ENCODE measurements at places on chromosomes 1 and 21.

- no peak for DNase-seq
Measured at GRCh38 chr21:39020751-39021477, 162.3 kb downstream of the PSMG1 start.

GRCh38 chr1:56297208-56297607 lies 282.2 kb downstream of the PLPP3 start:
- no peak for DNase-seq

- no peak for DNase-seq
Measured at GRCh38 chr1:76998582-76999223, 131.4 kb downstream of the ST6GALNAC5 start.

DNA sequence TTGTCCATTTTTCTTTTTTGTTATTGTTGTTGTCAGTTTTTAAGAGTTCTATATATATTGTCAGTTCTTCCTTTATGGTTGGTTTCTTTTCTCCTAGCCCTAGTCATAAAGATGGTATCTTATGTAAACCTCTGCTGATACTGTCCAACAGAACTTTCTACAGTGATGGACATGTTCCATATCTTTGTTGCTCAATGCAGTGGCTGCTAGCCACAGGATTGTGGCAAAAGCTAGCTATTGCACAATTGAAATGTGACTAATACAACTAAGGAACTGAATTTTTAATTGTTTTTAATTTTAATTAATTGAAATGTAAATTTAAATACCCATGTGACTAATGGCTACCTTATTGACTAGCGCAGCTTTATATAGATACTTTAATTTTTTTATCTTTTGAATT lies 411.8 kb upstream of the PTBP2 start:
- no peak for DNase-seq

GRCh38 chr1:54112027-54112426 lies 40.8 kb downstream of the CDCP2 start:
- DNase-seq, result no peak

DNA sequence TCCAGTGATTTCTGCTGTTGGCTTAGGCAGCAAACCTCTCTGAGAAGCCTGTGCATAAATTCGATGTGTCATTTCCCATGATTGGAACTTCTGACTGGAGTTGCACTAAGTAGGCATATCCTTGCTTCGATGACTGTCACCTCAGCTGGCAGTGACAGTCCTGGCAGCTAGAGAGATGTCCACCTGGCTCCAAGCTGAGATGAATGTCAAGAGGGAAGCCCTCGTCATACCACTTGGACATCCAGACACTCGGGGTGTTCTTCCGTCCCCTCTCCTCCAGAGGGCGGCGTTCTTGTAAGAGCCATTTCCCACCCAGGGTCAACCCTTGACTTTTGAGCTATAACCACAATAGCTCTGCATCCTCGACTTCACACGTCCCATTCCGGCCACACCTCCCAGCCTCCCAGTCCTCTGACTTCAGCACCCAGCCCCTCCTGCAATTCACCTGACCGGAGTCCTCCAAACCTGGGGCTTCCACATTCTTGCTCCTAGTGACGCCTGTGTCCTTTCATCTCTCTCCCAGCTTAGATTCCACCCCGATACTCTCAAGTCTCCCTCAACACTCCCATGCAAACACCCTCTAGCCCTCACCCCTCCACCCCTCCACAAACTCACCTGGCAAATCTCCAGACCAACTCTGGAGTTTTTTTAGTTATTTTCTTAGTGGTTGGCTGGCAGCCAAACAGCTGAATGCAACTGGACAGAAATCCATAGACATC lies 17.3 kb downstream of the CA6 start:
- no peak for DNase-seq

GRCh38 chr1:182630586-182630985 lies 26.4 kb upstream of the RGS16 start:
- no peak for DNase-seq

DNA sequence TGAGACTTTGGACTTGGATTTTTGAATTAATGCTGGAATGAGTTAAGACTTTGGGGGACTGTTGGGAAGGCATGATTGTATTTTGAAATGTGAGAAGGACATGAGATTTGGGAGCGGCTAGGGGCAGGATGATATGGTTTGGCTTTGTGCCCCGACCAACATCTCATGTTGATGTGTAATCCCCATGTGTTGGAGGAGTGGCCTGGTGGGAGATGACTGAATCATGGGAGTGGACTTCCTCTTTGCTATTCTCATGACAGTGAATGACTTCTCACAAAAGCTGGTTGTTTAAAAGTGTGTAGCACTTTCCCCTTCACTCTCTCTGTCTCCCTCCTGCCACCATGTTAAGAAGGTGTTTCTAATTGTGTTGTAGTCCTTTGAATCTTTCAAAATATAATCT lies 9.3 kb upstream of the PHGDH start:
- no peak for DNase-seq

- no peak for DNase-seq
Measured at GRCh38 chr1:87154384-87154783, 174.3 kb upstream of the LMO4 start.

GRCh38 chr1:233215135-233215760 lies 80.3 kb downstream of the PCNX2 start:
- DNase-seq, result no peak

DNA sequence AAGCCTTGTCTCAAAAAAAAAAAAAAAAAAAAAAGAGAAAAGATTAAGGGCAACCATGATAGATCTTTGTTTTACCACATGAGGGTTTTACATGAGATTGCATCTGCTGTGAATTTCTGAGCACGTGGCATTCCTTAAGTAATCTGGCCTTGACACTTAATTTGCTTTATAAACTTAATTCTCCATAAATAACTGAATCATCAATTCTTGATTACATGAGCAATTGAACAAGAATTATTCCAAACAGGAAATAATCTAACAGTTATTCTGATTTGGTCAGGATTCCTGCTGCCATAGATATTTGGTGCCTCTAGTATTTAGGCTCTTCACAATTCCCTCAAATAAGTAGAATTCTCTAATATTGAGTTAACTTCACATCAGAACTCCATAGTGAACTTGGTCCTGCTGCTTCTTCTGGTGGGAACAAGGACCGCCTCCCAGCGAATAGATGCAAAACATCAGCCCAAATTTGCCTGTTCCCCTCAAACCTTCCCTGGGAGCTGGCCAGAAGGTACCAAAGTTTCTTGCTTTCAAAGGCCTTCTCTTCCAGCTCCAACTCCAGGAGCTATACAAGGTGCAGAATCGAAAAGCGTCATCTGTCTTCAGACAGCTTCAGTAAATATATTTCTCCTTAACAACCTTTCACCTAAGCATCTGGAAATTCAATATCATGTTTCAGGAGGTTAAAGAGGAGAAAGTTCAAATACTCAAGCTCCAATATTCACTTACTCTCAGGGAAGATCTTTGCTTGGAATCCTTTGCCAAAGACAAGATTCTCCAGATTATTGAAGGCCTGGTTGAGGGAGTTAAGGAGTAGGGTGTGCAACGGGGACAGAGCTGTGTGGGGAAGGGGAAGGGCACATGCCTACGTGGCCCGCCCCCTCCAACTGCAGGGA lies 1.0 kb downstream of the KRTCAP2 start:
- peak; percentile 20 for DNase-seq

- DNase-seq, result peak; percentile 51
Measured at GRCh38 chr1:1433804-1434130, 1.7 kb upstream of the VWA1 start.

DNA sequence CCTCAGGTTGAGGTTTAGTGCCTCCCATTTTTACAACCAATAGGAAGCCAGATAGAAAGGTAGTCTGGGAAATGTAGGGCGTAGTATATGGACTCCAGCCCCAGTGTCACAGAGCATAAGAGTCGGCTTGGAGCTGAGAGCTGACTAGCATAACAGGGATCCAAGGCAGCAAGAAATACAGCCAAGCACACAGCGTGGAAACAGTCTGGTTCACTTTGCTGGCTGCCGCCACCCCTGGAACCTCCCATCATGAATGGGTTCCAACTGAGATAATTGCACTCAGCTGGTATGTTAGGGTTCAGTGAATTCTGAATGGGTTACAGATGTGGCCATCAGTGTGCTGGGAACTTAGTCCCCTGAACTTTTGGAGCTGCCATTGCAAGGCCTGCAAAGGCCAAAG lies 76.7 kb upstream of the GPR88 start:
- no peak for DNase-seq

DNA sequence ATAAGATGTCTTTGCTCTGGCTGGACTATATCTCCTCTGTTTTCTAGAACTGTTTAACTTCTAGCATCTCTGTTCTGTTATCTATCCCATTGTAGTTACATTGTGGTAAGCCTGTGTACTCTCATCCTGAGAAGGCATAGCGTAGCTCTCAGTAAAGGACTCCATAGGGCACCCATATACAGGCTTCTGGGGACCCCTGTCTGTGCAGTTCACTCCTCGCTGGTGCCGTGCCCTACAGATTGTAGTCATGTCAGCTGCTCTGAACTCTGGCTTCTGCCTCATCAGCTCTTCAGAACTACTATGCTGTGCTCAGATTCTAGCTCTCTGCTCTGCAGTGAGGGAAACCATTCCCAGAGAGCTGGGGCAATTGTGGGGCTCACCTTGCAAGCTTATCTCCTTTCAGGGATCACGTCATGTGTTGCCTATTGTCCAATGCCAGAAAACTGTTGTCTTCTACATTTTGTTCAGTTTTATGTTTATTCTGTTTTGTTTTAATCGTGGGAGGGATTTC lies 181.3 kb upstream of the USP24 start:
- no peak for DNase-seq

GRCh38 chr1:223338811-223339746 lies 24.9 kb downstream of the SUSD4 start:
- DNase-seq, result no peak

- no peak for DNase-seq
Measured at GRCh38 chr1:61844006-61844405, 101.7 kb downstream of the PATJ start.

GRCh38 chr1:4175566-4176405 lies 275.7 kb upstream of the C1orf174 start:
- DNase-seq, result no peak

DNA sequence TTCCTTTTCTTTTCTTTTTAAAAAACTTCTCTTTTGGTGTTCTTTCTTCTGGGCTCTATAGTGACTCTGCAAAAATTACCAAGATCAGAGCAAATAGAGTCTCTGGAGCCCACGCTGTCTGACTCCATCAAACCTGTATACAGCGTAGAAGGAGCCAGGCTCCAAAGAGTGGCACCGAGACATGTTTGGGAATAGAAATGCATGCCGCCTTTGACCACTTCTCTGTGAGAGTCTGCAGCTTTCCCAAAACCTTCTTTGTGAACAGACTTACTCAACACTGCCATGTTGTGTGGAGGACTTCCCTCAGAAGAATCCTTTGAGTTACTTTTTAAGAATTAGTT lies 55.3 kb downstream of the GORAB start:
- DNase-seq, result no peak

GRCh38 chr1:152167835-152168534 lies 9.0 kb upstream of the RPTN start:
- no peak for DNase-seq

GRCh38 chr1:107776900-107777663 lies 187.9 kb downstream of the VAV3 start:
- DNase-seq, result no peak

DNA sequence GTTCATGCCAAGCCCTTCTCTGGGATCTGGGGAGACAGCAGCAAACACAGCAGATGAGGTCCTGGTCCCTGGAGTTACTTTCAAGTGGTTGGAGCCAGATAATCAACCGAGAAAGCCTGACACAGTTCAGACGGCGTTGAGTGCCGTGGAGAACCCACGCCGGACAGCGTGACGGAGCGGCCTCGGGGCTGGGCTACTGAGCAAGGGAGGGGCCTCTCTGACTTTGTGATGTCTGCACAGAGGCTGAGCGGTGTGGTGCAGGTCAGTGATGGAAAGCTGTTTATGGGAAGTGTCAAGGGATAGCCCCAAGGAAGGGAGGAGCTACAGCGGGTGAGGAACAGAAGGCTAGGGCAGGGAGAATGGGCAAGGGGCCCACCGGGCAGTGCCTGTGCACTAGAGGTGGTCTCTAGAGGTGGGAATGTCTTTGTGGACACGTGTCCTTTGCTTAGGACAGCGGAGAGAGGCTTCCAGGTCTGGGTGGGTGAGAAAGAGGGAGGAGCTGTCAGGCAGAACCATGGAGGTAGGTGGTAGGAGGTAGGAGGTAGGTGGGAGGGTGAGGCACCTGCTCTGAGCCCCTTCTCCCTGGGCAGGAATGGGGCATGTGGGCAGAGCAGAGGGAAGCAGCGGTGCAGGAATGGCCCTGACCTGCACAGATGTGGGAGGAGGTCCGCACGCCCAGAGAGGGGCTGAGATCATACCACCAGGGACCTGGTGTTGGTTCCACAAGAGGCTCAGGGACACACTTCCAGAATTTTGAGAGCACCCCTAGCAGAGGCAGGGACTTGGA lies 62.8 kb downstream of the RUNX3 start:
- no peak for DNase-seq

DNA sequence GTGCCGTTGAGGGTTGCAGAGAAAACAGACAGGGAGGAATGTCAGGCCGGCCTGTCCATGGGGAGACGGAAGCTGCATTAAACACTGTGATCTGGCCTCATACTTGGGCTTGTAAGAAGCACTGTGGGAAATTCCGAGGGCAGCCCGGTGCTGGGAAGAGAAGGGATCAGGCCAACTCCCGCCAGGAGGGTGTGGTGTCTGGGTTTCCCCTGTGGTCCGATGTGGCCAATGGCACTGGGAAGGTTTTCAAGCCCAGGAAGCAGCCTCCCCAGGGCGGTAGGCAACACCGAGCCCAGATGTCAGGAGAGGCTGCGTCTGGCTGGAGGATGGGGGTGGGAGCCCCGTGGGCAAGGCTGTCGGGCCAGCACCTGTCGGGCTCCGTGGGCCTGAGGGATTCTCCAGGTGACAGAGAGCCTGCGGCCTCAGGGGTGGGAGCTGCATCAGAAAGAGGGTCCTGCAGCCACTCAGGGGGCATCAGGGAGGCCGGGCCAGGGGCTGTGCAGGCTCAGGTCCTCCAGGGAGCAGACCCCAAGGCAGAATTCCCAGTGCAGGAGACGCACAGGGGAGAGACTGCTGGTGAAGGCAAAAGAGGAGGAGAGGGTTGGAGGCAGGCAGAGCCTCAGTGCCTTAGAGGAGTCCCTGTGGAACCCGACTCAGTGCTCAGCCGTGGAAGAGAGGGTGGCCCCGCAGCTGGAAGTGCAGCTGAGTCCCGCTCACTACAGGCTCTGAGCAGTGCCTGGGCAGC lies 8.4 kb downstream of the UBASH3A start:
- DNase-seq, result no peak

- no peak for DNase-seq
Measured at GRCh38 chr1:5907386-5907785, 84.8 kb downstream of the NPHP4 start.

- no peak for DNase-seq
Measured at GRCh38 chr1:14873677-14874076, 275.2 kb downstream of the KAZN start.
